ENCODE measurements at places on chromosomes 7 and 10.

- peak; percentile 75 for DNase-seq
Observed at GRCh38 chr7:24665564-24666294, 91.5 kb downstream of the GSDME start.

GRCh38 chr10:72612203-72612826 is 13.6 kb downstream of the MICU1 start:
- DNase-seq, result no peak

DNA sequence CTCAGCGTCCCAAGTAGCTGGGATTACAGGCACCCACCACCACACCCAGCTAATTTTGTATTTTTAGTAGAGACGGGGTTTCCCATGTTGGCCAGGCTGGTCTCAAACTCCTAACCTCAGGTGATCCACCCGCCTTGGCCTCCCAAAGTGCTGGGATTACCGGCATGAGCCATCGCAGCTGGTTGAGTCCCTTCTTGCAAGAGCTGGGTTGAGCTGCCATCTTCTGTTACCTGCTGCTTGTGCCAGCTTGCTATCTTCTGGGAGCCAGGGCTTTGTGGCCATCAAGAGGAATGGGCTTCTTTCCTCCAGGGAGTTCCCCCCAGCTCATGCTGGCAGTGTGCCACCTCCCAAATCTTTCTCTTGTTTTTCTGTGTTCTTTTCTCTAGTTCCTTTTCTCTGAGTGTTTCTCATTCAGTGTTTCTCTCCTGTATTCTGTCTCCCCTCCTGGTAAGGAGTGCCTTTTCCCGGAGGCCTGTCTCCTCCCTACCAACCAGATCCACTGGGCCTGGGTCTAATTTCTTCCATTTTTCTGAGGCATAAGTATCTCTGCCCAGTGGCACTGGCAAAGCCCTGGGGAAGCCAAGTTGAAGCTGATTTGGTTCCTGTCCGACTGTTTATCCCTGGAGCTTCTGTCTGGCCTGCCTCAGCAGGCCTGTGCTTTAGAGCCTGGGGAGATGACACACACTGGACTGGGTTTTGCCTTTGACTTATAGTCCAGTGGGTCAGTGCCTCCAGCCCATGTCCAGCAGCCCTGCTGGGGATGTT is 3.7 kb downstream of the DBNL start:
- no peak for DNase-seq

GRCh38 chr7:94906065-94906851 is 1.1 kb upstream of the PPP1R9A start:
- DNase-seq, result no peak

DNA sequence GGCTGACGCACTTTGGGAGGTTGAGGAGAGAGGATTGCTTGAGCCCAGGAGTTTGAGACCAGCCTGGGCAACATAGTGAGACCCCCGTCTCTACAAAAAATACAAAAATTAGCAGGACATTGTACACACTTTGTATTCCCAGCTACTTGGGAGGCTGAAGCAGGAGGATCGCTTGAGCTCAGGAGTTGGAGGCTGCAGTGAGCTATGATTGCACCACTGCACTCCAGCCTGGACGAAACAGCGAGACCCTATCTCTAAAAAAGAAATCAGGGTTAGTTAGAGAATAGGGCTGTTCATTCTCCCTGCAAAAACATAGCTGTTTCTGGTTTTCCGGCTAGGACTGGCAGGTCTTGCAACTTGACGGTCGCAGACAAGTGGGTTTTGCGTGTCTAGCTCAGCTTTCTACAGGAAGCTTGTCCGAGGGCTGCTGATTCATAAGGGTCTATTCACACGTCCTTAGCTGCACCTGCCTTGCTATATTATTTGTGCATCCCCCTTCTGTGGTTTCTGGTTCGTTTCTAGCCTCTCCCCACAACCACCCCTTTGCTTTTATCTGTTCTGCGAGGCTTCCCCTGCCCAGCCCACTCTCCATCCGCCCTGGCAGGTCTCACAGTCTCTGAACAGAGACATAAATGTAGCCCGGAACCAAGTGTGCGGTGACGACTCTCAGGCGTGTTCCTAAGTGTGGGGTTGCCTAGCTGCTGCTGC is 10.7 kb downstream of the AMZ1 start:
- DNase-seq, result no peak

GRCh38 chr10:4622384-4622783 is 203.6 kb upstream of the AKR1E2 start:
- DNase-seq, result no peak

DNA sequence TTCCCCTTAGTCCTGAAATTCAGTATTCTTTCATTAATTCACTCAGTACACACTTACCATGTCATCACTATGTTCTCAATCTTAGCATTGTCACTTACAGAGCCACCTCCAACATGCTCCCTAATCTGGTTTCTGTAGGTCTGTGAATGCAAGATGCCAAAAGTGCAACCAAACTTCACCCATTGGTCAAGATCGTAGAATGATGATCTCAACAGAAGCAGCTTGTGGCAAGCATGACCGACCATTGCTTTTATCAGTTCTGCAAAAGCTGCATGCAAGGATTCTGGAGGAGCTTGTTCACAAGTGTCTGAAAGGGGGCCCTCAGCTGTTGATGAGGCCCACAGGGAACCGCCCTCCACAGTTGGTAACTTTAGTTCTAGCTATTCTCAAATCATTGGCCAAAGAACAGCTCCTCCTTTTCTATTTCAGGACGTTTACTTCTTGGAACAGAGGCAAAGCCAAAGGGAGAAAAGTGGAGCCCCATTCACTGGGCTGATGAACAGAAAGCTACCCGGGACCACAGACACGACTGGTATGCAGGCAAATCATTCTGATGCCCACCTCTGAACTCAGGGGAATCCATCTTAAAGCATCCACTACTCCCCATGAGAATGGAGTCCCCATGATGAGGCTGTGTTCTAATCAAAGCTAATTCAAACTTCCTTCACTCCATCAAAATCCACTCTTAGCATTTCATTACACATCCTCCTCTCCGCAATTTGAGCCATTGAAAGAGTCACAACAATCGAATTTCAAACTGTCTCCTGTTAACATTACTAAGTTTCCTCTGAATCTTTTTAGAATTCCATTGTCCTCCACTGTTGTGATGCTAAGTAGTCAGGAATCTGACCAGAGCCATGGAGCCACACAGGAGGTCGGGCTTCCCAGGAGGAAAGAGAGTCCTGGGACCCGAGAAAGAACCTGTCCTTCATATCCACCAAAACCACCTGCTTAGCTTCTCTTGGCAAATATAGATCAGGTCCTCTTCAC is 13.9 kb downstream of the GRB10 start:
- no peak for DNase-seq

GRCh38 chr7:42934291-42934690 is 2.1 kb downstream of the MRPL32 start:
- no peak for DNase-seq

DNA sequence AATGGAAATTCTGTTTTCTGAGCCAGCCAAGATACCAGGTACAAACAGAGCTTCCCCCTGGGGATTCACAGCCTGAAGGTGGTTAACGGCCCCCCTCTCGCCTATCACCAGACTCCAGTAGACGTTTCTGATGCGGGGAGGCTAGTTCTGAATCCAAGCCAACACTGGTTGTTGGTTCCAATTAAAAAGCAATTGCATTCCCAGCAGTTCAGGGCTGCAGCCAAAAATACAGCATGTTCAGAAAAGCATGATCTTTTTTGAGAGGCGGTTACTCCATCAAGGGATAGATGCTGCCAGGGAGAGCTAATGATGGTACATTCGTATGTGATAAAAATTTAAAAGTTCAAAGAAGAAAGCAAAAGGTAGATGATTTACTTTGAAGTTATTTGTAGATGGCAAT is 481.0 kb downstream of the GALNT17 start:
- peak; percentile 36 for DNase-seq

- DNase-seq, result no peak
Observed at GRCh38 chr7:22252936-22253536, 103.9 kb downstream of the RAPGEF5 start.

GRCh38 chr7:47211519-47211973 is 370.4 kb downstream of the TNS3 start:
- no peak for DNase-seq

DNA sequence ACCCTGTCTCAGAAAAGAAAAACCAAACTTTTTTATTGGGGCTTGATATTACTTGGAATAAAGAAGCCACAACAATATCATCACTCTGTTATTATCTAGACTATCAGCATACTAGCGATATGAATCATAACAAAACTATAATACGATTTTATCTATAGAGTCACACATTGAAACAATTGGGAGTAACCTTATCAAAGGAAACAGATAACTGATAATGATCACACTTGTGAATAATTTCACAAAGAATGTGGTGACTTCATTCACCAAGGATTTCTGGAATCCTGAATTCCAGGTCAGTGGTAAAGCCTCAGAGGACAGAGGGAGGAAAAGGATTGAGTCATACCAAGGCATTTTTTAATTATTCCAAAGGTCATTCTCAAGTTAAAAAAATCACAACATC is 32.1 kb upstream of the NMT2 start:
- no peak for DNase-seq

DNA sequence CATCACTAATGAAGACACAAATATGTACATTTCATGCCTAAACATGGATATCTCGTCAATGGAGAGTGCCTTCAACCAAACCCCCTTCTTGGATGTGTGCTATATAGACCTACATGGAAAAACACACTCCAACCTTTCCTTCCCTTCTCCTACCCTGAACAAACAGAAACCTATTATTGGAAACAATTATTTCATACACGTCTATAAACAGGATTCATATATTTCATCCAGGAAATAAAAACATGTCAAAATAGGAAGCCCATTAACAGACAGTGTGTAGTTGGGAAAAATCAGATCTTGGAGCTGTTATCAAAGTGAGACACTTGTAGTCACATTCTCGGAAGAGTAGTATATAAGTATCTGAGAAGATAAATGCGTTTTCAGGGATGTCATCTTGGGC is 81.1 kb downstream of the NRP1 start:
- no peak for DNase-seq

GRCh38 chr10:88979153-88979562 is 11.4 kb upstream of the FAS start:
- DNase-seq, result peak; percentile 39

DNA sequence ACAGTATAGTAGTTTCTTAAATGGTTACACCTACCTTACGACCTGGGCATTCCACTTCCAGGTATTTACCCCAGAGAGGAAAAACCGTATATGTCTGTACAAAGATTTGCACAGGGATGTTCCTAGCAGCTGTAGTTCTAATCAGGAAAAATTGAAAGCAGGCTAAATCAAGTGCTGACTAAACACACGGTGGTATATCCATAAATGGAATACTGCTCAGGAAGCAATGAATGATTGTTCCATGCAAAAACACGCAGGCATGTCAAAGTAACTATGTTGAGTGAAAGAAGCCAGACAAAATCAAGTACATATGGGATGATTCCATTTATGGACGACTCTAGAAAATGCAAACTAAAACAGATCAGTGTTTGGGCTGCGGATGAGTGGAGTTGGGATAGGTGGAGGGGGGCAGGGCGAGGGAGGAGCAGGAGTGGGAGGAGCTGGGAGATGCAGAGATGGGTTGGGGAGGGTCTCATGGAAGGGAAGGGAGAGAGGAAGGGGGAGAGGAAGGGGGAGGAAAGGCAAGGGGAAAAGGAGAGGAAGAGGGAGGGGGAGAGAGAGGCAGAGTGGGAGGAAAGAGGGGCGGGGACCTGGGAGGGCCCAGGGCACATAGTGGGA is 484 bp upstream of the MSRB2 start:
- no peak for DNase-seq

GRCh38 chr10:53434413-53434812 is 661.8 kb upstream of the MBL2 start:
- DNase-seq, result no peak

- peak; percentile 53 for DNase-seq
Observed at GRCh38 chr10:91198781-91199180, 21.7 kb upstream of the PCGF5 start.

DNA sequence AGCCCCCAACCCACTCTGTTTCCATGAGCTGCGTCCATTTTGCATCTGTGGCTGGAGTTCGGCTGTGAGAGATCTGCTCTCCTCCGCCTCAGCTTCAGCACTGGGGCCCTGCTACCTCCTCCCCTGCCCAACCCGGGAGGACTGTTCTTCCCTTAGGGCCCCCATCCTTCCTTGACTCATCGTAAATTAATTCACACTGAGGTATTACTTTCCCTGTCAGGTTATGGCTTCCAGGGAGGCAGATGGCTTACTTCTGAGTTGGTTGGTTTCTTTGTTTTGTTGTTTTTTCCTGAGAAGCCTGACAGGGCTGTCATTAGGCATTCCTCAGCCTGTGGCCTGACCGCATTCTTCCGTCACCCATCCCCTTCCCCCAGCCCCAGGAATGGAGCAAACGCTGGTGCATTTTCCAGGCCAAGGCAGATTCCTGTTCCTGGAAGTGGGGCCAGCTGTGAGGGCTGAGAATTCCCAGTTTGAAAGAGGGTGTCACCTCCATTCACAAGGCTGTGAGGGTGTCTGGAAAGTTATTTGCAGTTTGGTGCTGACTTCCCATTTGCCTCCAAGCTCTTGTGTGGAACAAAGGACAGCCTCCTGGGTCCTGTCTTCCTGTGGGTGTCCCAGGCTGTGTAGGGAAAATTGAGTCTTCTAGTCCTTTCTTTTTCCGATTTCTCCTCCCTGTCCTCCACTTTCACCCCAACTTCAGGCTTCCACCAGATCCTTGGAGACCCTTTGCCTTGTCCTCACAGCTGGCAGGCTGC is 11.7 kb downstream of the CPA5 start:
- peak; percentile 53 for DNase-seq

- no peak for DNase-seq
Observed at GRCh38 chr7:7920481-7920880, 48.1 kb upstream of the GLCCI1 start.

DNA sequence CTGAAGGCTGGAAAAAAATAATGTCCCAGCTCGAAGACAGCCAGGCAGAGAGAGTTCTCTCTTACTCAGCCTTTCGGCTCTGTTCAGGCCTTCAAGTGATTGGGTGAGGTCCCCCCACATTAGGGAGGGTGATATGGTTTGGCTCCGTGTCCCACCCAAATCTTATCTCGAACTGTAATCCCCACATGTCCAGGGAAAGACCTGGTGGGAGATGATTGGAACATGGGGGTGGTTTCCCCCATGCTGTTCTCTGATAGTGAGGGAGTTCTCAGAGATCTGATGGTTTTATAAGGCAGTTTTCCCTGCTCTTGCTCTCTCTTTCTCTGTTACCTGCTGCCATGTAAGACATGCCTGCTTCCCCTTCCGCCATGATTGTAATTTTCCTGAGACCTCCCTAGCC is 36.6 kb upstream of the LEP start:
- no peak for DNase-seq

GRCh38 chr10:6473430-6473829 is 106.6 kb downstream of the PRKCQ start:
- no peak for DNase-seq

DNA sequence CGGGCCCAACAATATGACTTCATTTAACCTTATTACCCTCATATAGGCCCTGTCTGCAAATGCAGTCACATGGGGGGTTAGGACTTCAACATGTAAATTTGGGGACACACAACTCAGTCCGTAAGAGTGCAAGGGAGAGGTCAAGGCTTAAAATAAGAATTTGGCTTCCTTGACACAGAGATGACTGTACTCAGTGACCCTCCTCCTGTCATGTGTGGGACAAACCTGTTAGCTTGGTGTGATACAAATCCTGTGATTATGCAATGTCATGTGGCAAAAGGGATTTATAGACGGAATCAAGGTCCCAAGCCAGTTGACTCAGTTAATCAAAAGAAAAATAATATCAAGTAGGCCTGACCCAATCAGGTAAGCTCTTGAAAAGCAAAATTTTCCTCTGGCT is 25.9 kb upstream of the GTPBP4 start:
- DNase-seq, result no peak

Data from tibial nerve (tissue), 4 donors.